Esophagus mucosa (tissue), 1 donor: ENCODE measurements at places on chromosomes 12 and 14.

GRCh38 chr12:117148642-117149041, 41.6 kb downstream of the FBXO21 start:
- no peak for ATAC-seq

- ATAC-seq: peak; percentile 27
Observed at GRCh38 chr12:53103860-53104305, 597 bp downstream of the SOAT2 start.

DNA sequence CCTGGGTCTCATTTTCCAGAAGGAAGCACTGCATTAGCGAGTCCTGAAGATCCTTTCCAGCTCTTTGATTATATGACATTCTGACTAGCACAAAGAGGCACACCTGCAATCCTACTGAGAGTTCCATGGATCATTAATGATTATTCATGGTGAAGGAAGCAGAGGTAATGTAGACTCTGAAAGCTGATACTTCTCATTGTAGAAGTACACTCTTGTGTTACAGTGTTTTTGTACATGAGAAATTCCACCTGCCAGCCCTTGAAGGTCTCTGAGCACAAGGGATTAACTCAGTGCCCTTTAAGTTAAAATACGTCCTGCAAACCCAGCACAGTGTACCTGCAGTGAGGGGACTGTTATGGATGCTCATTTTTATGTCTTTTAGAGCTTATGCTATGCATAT, 558.8 kb upstream of the FBXO33 start:
- no peak for ATAC-seq

DNA sequence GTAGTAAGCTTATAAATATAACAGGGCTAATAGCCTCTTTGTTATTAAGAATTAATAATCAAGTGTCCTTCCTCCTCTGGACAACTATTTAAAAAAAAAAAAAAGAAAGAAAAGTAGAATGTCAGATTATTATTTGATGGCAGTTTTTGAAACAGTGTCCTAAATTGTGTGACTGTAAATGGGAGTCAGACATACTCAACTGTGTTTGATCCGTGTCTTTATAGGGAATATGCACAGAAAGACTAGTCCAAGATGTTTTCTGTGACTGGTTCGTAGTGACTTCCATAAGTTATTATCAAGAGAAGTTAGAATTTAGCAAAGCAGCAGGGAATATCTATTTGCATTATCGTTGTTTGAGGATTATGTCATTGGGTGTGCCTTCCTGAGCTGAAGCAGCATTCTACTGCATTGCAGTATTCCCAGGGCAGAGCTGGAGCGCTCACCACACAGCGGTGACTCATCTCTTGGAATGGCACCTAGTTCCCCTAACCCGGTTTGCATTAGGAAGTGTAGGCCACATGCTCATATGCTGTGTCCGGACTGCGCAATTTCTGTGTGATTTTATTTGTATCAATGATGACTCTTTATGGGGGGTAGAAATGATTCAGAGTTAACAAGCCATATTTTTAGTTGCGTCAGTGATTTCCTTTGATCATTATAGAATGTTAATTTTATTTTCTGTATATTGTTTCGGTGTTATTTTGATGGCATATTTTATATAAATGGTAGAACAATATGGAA, 7.9 kb downstream of the DYNC1H1 start:
- peak; percentile 99 for ATAC-seq

- peak; percentile 89 for ATAC-seq
Observed at GRCh38 chr12:6092784-6093722, 31.4 kb downstream of the VWF start.

DNA sequence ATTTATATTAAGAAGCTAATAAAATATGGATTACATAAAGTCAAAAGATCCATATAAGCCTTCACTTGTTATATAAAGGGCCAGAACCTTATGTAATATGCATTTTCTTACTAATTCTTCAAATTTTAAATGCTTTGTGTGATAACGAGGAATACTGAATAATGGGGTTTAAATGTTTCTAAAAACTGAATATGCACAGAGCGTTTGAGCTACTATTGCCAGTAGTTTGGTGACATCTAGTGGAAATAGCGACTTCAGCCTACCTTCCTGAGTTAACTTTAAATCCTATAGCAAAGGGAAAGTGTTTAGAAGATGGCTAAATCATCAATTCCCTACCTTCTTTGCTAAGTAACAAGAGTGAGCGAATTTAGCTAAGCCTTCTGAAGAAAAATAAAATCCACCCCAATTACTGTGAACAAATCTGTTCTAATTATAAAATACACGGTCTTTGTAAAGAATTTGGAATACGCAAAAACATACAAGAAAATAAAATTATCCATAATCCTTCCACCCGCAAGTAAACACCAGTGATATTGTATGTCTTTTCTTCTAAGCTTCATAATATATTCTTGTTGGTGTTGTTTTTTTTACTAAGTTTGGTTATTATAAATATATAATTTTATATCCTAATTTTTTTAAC, 115.5 kb upstream of the G2E3 start:
- no peak for ATAC-seq

- no peak for ATAC-seq
Observed at GRCh38 chr14:58659846-58660245, 22.1 kb downstream of the DACT1 start.

DNA sequence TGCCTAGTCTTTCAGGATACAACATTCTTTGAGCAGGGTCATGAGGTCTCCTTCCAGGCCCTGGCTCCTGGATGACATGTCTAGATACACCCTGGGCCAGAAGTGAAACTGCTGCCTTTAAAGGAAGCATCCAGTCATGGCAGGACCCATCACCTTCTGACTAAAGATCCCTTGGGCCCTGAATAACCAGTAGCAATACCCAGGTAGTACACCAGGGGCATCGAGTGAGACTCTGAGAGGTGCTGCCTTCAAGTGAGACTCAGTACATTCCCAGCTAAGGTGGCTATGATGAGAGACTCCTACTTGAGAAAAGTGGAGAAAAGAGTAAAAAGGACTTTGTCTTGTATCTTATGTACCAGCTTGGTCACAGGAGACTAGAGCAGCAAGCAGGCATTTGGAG, 23.5 kb downstream of the OR6C68 start:
- no peak for ATAC-seq

DNA sequence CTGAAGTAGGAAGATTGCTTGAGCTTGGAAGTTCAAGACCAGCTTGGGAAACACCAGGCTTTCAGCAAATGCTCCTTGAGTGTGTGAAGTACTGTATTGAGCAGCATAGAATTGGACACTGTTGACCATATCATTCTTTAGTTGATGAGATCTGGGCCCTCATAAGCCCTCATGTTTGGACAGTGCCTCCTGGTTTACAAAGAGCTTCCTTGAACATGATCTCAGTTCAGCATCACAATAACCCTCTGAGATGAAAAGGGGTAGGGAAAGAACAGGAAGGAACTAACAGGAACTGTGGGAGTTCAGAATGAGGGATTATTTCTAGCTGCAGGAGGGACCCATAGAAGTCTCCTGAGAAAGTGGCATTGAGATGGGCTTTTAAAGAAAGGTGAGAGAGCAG, 153.2 kb downstream of the C12orf75 start:
- ATAC-seq: no peak

GRCh38 chr14:23406244-23406643, 1.8 kb downstream of the MYH6 start:
- ATAC-seq: no peak

- ATAC-seq: no peak
Observed at GRCh38 chr14:67199016-67199415, 9.8 kb downstream of the GARIN2 start.

- ATAC-seq: no peak
Observed at GRCh38 chr12:4589941-4590340, 27.9 kb downstream of the DYRK4 start.

DNA sequence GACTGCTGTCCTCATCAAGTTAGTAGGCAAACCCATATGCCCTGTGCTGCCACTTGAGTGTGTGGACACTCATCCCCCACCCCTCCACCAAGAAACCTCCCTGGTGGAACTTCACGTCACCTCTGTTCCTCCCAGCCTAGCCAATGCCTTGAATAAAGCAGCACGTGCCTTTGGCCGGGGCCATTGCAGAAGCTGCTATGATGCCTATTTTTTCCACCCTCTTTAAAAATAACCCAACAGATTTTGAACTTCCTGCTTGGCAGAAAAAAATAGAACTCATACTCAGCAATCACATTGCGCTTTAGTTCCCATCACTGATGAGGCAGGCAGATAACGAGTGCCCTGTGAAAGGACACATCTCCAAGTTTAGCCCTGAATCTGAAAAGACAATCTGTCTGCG, 23.1 kb upstream of the PWP1 start:
- ATAC-seq: no peak

GRCh38 chr12:64918344-64918743, 93.9 kb downstream of the TBC1D30 start:
- no peak for ATAC-seq

GRCh38 chr12:122096591-122097149, 18.1 kb downstream of the MLXIP start:
- ATAC-seq: peak; percentile 63

DNA sequence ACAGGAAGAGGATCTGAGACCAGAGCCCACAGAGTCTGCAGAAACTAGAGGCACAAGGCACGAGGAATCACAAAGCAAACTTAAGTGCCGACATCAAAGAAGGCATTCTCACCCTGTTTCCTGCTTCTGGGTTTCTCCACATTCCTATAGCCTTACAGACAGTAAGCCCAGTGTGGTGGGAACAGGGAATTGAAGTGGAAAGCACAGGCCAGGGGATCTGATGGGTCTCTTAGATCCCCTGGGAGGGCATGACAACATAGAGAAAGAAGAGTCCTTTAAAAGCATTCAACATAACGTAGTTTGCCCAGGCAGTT, 75.6 kb upstream of the FRMD6 start:
- no peak for ATAC-seq

- no peak for ATAC-seq
Observed at GRCh38 chr12:1377117-1377516, 217.3 kb downstream of the FBXL14 start.

DNA sequence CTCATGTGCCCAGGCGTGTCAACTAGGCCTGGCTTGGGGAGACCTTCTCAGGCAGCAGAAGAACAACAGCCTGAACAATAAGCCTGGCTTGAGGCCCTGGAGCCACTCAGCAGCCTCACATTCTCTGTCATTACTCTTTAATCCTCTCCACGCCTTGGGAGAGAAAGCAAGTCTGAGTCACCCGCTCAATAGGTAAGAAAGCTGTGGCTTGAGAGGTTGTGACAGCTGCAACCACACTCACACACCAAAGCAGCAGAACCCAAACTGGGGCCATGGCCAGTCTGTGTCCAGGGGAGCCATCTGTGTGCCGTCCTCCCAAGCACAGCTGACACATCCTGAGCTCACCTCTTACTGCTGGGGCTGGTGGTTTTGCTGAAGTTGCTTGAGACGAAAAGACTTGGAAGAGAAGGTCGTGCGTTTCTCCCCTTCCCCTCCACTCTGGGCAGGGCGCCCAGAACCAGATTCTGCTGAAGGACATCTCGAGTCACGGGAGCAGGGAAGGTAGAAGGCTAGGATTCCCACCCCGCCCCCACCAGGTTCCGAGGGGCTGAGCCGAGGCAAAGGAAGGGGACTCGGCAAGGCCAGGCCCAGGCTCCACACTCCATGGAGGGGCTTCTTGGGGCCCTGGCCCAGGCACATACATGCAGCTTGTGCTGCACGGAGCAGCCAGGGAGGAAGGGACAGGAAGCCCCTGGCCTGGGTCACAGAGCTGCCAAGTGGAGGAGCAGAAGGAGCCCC, 5.5 kb downstream of the TMEM63C start:
- peak; percentile 93 for ATAC-seq

DNA sequence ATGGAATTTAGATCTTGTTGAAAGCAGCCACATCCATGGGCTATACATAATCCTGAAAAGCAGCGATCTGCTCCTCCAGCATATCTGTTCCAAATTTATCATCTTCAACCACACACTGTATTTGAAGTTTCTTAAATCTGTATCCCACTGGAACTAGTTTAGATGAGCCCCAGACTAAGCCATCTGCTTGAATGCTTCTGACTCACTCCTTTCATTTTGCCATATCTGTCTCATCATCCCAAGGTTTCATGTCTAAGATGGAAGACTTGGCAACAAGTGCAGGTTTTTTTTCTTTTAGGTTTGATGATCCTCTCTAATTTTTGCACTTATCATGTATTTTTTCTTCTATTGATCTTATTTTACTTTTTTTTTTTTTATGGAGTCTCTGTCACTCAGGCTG, 54.4 kb upstream of the TMEM263 start:
- no peak for ATAC-seq

DNA sequence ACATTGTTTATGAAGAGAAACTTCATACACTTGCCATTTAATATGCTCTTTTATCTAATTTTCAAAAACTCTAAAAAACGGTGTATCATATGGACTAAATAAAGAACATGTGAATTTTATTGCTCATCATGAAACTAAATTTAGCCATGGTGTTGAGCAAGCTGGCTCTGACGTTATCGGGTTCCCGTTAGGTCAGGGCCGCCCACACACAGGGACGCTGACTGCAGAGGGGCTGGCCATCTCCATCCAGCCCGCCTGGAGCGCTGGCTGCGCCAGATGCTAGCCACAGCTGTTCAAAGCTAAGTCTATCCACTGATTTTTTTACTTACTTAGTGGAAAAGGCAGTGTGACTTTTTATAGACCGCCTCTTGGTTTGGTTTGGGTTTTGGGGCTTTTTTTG, 36.5 kb upstream of the DYNC1H1 start:
- ATAC-seq: peak; percentile 39

DNA sequence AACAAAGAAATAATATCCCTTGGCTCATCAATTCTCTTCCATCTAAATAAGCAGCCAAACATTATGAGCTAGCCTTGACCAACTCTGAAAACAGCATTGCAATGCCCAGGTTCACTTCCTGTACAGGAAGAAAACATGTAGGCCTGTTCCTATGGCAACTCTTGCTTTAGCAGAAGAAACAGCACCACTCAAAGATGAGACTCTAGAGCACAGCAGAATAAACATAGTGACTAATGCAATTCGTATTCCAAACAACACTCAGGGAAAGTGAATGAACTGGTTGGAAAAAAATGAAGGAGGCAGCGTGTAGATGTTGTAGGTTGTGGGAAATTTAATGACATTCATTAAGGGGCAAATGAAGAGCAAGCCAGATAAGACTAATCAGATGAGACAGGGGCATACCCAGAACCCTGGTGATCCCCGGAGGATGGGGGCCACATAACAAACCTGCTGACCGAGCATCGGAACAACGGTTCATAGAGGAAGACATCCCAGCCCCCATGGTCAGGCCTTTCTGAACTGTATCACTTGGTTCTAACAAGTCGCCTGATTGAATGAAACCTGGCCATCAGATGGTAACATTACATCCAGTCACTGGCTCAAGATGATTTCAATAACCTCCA, 9.0 kb downstream of the ARHGDIB start:
- ATAC-seq: peak; percentile 83

DNA sequence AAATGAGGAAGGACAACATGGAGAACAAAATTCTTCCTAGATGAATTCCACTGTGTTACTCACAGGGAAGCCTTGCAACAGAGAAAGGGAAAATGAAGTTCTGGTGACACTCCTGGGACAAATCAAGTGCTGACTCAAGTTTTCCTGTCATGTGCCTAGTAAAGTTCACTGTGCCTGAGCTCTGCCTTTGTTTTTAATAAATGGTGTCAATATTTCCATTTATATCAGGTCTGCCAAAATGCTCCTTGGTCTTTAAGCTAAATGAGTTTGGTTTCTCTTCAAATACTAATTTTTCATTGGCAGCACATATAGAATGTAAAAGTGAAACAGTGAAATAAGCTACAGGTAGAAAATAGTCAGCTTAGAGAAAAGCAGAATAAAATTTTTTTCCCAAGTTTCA, 33.0 kb downstream of the HIGD1C start:
- peak; percentile 72 for ATAC-seq

GRCh38 chr12:125453751-125454150, 388.5 kb downstream of the AACS start:
- ATAC-seq: no peak
